ENCODE measurements at places on chromosomes 3 and 15. TPM values are rescaled to one million over a fixed set of nuclear protein-coding genes. Genes with fewer than 3 reads are reported as not detected.

SHC4 gene
- 0.44 TPM for total RNA-seq

FOXB1 gene
- total RNA-seq: 2.2 TPM

AGBL1 gene
- not detected for total RNA-seq

GHSR gene
- not detected for total RNA-seq

FBXW12 gene
- not detected for total RNA-seq

AP2M1 gene
- total RNA-seq: 586 TPM

GRCh38 chr3:127175272-127175671 lies 17.7 kb upstream of the PRR23E start:
- no peaks in the 10 kb centered on the region for H3K4me1 ChIP-seq
- no peak overlapping the region for H3K4me3 ChIP-seq
- H3K36me3 ChIP-seq: no peaks in the 10 kb centered on the region
- peaks cover 25% of the 10 kb centered on the region for H3K27me3 ChIP-seq

DNA sequence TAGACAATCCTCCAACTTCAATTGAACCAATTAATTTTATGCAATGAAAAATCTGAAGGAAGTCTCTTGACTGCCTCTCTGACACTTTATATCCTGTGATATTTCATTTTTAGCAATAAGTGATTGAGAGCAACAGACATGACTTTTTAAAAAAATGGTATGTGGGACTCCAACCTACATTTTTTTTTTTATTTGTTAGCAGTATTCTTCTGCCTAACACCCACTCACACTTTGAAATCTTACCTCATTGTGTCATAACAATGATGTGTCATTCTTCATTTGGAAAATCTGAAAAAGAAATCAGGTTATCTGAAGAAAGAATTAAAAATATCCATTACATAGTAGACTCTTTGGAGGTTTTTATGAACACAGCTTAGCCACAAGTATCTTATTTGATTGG lies 541.3 kb upstream of the KCNMB2 start:
- no peak overlapping the region for H3K27ac ChIP-seq
- H3K4me3 ChIP-seq: no peak overlapping the region
- no peak for DNase-seq
- no peaks in the 10 kb centered on the region for H3K27me3 ChIP-seq
- no peaks in the 10 kb centered on the region for H3K4me1 ChIP-seq

GRCh38 chr3:32323604-32324003 lies 68.0 kb upstream of the CMTM7 start:
- H3K36me3 ChIP-seq: no peaks in the 10 kb centered on the region
- H3K4me3 ChIP-seq: no peak overlapping the region
- no peaks in the 10 kb centered on the region for H3K4me1 ChIP-seq
- H3K27me3 ChIP-seq: no peaks in the 10 kb centered on the region
- H3K27ac ChIP-seq: no peak overlapping the region

- H3K4me1 ChIP-seq: no peaks in the 10 kb centered on the region
- H3K27me3 ChIP-seq: peaks cover 36% of the 10 kb centered on the region
- no peaks in the 10 kb centered on the region for H3K36me3 ChIP-seq
- DNase-seq: no peak
These were observed 73.2 kb downstream of the C3orf70 start for GRCh38 chr3:185079625-185080024.

DNA sequence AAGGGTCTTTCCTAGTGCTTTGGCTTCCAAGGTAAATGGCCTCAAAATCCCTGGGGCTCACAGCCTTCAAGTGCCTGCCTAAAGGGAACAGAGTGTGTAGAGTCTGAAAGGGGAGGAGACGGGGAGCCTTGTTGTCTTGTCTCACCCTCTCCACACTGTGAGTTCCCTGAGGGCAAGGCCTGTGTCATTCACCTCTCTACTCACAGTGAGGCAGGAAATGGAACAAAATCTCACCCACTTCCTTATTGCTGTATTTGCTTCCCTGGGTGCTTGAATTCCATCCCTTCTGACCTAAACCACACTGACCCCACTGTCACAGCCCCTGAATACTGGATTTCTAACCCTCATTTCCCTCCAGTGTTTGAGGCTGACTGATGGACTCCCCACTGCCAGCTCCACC lies 197.5 kb downstream of the EPHB1 start:
- H3K27me3 ChIP-seq: peaks cover 14% of the 10 kb centered on the region

DNA sequence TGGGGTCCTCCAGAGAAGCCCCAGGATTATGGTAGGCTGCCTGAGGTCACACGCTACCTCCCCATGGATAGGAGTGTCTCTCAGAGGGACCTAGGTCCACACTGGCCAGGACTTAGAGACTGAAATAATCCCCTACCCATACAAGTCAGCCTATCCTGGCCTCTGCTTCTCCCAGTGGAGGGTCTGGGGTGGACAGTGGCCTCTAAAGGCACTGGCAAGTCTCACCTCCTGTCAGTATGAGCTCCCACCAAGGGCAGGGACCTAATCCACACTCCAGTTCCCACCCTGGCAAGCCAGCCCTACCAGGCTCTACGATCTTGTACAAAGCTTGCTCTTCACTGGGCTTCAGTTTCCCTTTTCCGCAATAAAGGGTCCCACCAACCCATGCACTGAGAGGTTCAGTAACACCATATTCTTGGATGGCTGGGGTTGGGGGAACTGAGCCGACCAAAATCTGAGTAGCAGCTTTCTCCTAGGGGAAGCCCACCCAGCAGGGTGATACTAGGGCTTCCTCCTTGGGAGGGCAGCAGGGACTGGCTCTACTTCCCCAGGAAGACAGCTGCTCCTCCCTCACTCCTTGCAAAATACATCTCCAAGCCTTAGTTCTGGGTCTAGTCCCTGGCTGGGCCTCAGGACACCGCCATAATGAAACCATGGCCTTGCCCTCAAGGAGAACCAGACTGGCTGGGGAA lies 2.4 kb downstream of the CISH start:
- no peaks in the 10 kb centered on the region for H3K36me3 ChIP-seq
- no peak for DNase-seq
- no peak overlapping the region for H3K4me3 ChIP-seq
- H3K4me1 ChIP-seq: peaks cover 31% of the 10 kb centered on the region
- no peaks in the 10 kb centered on the region for H3K27me3 ChIP-seq
